Hepatocyte (in vitro differentiated cells): ENCODE measurements at places on chromosomes 7 and 10. TPM values are rescaled to one million over a fixed set of nuclear protein-coding genes. Genes with fewer than 3 reads are reported as not detected.
A peak's percentile ranks its signal among the peaks of the same experiment; 100 is the strongest.

ZCWPW1 gene
- 1.8 and 2.2 TPM in 2 replicates for total RNA-seq

GRCh38 chr7:22452142-22452959 lies 47.6 kb downstream of the STEAP1B start:
- DNase-seq: peak; percentile 76

DNA sequence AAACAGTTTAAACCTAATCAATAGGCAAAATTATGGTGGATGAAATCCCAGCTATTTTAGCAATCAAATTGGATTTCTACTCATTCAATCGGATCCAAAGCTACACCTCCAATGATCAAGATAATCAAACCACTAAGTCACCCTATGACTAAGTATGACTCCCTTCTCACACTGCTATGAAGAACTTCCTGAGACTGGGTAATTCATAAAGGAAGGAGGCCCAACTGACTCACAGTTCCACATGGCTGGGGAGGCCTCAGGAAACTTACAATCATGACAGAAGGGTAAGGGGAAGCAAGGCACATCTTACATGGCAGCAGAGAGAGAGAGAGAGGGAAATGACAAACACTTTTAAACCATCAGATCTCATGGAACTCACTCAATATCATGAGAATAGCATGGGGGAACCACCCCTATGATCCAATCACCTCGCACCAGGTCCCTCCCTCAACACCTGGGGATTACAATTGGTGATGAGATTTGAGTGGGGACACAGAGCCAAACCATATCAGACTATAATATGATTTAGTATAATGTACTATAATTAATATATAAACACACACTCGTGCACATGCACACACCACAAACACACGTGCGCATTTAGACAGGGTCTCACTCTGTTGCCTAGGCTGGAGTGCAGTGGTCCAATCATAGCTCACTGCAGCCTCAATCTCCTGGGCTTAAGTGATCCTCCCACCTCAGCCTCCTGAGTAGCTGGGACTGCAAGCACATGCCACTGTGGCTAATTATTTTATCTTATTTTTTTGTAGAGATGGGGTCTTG lies 213.6 kb upstream of the FOXK1 start:
- no peak for DNase-seq

DNA sequence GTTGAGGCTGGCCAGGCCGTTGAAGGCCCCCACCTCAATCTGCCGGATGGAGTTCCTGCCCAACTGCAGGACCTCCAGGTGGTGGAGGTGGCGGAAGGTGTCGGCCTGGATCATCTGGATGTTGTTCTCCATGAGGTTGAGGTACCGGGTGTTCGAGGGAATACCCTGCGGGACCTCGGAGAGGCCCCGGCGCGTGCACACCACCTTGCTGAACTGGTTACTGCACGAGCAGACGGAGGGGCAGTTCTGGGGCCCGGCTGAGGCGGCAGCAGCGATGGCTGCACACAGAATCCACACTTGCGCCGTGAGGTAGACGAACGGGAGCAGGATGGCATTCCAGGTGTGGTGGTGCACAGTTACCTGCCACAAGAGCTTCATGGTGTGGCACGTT lies 979 bp downstream of the LRRC4 start:
- DNase-seq: no peak

GRCh38 chr10:103729851-103730250 lies 125.5 kb downstream of the SH3PXD2A start:
- no peak for DNase-seq

DNA sequence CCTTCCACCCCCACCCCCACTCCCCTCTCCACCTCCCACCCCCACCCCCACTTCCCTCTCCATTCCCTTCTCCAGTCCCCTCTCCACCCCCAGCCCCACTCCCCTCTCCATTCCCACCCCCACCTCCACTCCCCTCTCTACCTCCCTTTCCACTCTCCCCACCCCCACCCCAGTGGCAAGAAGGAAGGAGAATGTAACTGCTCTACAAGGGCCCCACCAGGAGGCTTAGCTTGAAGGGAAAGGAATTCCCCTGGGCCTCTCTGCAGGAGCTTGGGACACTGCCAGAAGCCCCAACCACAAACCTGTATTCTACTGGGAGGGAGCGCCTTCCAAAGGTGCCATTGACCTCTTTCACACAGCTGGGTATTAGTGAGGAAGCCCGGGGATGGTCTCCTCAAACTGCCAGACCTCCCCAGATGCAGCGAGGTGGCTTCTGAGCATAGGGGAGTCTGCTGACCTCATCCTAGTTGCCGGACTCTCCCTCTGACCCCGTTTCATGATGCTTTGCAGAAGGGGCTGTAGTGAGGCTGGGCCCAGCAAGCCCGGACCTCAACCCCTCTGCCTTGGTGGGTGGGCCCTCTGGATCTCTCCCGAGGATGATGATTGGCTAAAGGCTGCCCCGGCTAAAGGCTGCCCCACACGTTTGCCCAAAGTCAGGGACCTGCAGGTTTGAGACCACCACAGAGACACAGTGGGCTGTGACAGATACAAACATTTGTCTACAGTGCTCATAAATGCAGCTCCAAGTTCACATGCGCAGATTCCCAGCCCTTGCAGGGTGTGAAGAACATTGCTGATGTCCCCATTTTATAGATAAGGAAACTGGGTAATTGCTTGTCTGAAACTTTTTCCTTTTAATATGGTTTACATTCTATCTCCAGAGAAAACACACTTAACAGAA lies 2.9 kb downstream of the DEPP1 start:
- DNase-seq: peak; percentile 87

CYP2E1 gene
- total RNA-seq: 0.43 TPM in 1 of 2 replicates, not detected in the other

DNA sequence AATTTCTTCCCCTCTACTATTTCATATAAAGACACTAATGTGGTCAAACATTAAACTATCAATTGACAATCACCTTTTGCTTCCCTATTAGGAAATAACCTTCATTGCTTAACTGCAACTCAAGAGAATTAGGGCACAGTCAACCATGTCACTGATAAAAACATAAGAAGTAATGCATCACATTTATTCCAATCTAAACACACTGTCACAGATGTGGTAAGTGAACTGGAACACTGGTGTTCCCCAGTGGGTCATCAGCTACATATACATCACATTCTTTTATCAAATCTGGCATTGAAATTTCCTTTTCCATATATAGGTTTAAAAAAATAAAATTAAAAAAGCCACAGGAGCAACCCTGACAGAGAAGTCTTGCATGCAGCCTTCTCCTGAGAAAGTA lies 3.7 kb downstream of the TRIL start:
- DNase-seq: no peak

- DNase-seq: no peak
Measured at GRCh38 chr10:46308666-46309450, 22.1 kb downstream of the ANTXRL start.

DNA sequence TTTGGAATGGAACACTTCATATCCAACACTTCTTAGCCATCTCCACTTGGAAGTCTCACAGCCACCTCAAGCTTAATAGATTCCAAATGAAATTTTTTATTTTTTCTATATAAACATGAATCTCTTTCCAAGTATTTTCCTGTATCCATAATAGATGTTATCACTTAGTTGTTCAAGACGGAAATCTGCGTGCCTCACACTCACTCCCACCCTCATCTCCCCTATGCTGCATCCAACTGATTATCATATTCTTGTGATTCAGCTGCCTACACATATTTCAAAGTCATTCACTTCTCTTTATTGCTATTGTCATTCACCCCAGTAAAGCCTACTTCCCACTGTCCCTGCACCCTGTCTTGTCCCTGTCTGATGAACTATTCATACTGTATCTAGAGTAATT lies 70.2 kb upstream of the MKX start:
- DNase-seq: no peak

BTAF1 gene
- total RNA-seq: 45.0 and 45.4 TPM in 2 replicates

GRCh38 chr7:1951159-1951536 lies 281.1 kb downstream of the ELFN1 start:
- DNase-seq: no peak

TAS2R4 gene
- total RNA-seq: 1.9 and 2.6 TPM in 2 replicates

DNA sequence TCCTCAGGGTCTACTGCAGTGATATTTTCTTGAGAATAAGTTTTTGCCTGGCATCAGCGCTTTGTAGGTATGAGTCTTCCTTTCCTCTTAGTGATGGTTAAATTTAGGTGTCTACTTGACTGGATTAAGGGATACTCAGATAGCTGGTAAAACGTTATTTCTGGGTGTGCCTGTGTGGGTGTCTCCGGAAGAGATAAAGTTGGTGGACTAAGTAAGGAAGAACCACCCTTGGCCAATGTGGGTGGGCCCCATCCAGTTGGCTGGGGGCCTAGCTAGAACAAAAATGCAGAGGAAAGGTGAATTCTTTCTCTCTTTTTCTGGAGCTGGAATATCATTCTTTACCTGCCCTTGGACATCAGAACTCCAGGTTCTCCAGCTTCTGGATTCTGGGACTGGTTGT lies 138.8 kb downstream of the ADCYAP1R1 start:
- no peak for DNase-seq

ING3 gene
- 21.0 and 29.6 TPM in 2 replicates for total RNA-seq

DNA sequence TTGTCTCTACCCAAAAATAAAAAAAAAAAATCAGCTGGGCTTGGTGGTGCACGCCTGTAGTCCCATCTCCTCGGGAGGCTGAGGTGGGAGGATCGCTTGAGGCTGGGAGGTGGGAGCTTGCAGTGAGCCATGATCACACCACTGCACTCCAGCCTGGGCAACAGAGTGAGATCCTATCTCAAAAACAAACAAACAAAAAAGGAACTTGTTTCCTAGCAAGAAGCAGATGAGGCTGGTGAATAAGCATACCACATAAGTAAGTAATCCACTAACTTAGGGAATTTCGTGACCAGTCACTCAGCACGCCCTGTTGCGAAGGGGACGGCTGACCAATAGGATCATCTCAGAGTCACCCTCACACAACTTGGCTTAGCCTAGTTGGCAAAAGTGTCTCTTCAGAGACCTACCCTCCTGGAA lies 64.6 kb downstream of the CUX1 start:
- DNase-seq: peak; percentile 58
